ENCODE measurements at places on chromosomes 11 and 22.

DNA sequence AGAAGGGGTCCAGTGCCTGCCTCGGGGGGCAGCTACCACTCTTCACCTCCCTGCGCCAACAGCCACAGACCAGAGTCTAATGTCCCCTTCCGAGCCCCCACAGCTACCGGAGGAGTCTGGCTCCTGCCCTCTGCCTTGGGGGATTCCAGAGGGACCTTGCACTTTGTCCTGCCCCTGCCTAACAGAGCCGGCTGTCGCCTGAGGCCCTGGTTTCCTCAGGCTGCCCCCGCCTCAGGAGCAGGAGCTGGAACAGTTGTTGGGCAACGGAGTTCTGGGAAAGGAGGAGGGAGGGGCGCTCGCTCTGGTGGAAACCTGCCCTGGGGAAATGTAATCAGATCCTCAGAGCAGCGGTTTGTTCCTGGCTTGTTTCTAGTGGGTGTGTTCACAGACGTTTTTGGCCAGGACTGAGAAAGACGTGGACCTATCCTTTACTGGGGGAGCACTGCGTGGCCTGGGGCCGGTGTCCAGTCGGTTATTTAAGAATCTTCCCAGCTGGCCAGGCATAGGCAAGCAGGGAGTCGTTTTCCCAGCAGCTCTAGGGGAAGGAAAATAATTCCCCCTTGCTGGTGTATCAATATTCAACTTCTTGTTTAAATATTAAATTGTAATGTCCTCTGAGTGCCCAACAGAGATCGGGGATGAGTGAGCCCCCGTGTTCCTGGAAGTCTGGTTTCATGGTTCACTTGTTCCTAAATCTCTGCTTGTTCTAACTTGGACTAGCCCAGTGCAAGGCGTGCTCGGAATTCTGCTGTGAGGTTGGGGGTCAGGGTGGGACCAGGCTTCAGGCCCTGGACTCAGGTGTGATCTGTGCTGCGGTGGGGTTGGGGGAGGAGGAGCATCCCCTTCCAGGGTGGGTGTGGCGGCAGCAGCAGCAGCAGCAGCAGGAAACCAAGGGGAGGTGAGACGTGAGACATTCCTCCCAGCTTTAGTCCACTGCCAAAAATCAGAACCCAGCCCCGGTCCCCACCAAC lies 32.1 kb downstream of the A4GALT start:
- no peak for DNase-seq

DNA sequence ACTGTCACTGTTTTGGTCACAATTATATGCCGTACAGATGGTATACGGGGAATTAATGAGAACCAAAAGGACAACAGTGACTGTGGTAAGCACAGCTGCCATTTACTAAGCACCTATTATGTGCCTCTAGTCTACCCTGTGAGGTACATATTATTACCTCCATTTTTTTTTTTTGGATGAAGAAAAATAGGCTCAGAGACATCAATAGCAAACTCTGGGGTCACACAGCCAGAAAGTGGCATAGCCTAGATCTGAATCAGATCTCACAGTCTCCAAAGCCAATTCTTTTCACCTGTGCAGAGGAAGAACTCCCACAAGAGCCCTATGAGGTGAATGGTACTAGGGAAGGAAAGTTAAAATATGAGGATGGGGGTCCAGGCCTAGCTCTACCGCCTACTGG lies 68.9 kb downstream of the USP35 start:
- DNase-seq, result no peak

DNA sequence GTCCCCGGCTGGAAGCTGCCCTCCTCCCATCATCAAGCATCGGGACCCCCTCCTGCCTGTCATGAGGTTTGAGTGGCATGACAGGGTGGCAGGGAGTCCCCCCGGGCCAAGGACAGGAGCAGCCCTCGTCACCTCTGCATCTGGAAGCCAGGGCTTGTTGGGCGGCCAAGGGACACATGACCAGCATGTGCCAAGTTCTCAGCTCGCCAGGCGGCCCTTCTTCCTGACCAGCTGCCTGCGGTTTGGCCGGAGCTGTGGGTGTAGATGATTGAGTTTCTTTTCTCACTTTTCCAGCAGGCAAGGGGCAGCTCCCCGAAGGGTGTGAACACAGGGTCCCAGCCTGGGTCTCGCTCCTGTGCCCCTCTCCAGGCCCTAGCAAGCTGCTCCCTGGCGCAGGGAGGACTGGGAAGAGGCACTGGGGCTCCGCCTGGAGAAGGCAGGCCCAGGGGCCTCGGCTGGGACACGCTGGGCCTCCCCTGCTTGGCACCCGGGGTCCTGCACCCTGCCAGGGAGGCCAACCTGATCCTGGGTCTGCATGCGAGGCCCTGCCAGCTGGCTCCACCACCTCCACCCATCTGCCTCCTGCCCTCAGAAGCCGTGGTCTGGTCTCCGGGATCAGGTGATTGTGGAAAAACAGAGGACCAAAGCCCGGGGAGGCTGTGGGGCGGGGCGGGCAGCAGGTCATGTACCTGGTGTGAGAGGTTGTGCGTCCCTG lies 13.4 kb downstream of the ARHGAP8 start:
- DNase-seq, result no peak

DNA sequence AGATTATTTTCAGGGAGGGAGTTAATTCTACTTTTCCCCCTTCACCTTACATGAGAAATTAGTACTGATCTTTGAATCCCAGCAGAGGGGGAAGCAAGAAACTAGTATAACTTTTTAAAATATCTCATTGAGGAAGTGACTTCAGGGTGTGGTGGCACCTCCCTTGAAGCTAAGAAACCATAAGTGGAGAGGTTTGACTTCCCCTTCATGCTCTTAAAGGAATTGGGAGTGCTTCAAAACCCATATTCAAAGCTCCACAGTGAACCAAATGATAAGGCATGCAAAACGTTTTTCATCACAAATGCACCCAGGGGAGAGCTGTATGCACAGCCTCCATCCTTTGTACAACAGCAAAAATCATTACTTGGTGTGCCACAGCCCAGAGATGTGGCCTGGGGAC lies 540 bp downstream of the MS4A14 start:
- no peak for DNase-seq
